ENCODE measurements at places on chromosomes 3 and 15. TPM values are rescaled to one million over a fixed set of nuclear protein-coding genes. Genes with fewer than 3 reads are reported as not detected.

DNA sequence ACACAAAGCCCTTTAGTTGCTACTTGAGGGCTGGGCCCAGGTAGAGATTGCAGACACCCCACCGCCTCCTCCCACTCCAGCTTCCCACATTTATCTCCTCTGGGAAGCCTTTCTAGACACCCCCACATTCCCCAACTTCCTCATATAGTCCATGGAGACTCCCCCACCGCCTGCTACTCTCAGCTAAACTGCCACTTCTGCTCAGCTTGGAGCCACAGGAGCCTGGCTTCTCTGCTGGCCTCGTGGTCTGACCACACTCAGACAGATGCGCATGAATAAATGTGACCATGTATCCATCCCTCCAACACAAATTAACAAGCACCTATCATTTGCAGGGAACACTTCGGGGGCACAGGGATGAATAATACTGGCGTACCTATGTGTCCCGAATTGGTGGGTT lies 10.5 kb upstream of the ACSBG1 start:
- no peaks in the 10 kb centered on the region for H3K27me3 ChIP-seq
- no peak overlapping the region for H3K27ac ChIP-seq
- no peak overlapping the region for H3K4me3 ChIP-seq
- peaks cover 5% of the 10 kb centered on the region for H3K4me1 ChIP-seq
- DNase-seq, result no peak
- no peaks in the 10 kb centered on the region for H3K36me3 ChIP-seq

DNA sequence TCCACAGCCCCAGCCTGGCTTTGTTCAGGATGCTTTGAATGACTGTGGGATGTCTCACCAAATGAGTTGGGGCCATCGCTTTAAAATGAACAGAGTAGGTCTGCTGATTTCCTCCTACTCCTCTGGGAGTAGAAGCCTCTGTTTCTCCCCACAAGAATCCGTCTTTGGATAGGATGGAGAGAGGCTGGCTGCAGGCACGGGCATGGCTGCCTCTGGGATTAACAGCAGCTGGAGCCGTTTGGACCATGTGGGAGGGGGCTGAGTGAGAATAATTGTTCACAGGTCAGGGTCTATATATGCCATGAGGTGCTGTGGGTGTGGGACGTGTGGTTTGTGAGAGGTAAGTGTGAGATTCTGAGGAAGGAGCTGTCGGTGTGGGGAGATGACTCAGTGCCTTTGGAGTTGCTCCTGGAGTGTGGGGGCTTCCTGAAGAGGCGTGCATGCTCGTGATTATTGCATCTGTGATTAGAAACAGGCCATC lies 48.0 kb upstream of the APEH start:
- H3K27me3 ChIP-seq, result peaks cover 10% of the 10 kb centered on the region
- H3K27ac ChIP-seq, result no peak overlapping the region
- H3K4me3 ChIP-seq, result no peak overlapping the region

GRCh38 chr3:133649486-133650068 lies 12.2 kb downstream of the TOPBP1 start:
- H3K27me3 ChIP-seq, result no peaks in the 10 kb centered on the region
- no peak overlapping the region for H3K4me3 ChIP-seq
- peaks cover 37% of the 10 kb centered on the region for H3K36me3 ChIP-seq
- no peak for DNase-seq

- H3K36me3 ChIP-seq, result peaks cover 7% of the 10 kb centered on the region
- peak overlapping the region; percentile 77 for H3K27ac ChIP-seq
- DNase-seq, result no peak
- H3K4me1 ChIP-seq, result peaks cover 33% of the 10 kb centered on the region
- no peaks in the 10 kb centered on the region for H3K27me3 ChIP-seq
- H3K4me3 ChIP-seq, result no peak overlapping the region
Observed at GRCh38 chr3:40464339-40465110, 7.4 kb downstream of the RPL14 start.

DNA sequence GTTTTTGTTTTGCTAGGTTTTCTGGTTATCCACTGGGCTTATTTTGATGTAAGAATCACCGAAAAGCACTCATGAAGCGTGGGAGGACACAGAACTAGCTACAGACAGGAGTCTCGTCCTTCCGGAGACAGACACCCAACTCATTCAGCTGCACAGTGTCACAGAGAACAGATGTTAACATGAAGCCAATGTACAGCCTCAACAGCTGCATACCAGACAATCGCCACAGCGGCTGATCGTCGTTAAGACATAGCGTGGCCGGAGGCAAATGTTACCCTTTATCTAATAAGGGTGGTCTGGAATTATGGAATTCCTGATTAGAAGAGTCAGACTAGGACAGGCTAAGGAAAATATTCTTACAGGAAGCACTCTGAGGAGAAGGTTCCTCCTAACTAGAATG lies 1.1 kb upstream of the PYGO1 start:
- H3K4me3 ChIP-seq, result peak overlapping the region; percentile 78
- H3K36me3 ChIP-seq, result peaks cover 4% of the 10 kb centered on the region
- DNase-seq, result no peak
- no peak overlapping the region for H3K27ac ChIP-seq
- H3K4me1 ChIP-seq, result no peaks in the 10 kb centered on the region

GRCh38 chr3:161551697-161552096 lies 55.1 kb downstream of the OTOL1 start:
- no peak overlapping the region for H3K27ac ChIP-seq
- H3K36me3 ChIP-seq, result no peaks in the 10 kb centered on the region
- H3K4me1 ChIP-seq, result no peaks in the 10 kb centered on the region
- DNase-seq, result no peak
- H3K27me3 ChIP-seq, result peaks cover 14% of the 10 kb centered on the region

DNA sequence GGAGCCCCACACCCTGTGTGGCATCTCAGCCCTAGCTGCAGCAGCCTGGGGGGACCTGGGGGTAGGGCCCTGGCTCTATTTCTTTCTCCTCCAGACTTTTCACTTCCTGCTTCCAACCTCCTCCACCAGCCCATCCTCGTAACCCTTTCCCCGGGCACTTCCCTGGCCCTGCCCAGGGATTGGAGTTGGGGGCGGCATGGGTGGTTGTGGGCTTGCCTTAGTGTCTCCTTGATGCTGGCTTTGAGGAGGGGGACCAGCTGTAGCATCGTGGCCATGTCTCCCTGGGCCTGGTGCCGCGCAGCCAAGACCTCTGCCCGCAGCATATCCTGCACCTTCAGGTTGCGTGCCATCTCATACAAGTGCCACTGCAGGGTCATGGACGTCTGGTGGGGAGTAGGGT lies 28.1 kb downstream of the CYP11A1 start:
- no peak for DNase-seq
- H3K36me3 ChIP-seq, result no peaks in the 10 kb centered on the region
- H3K27ac ChIP-seq, result no peak overlapping the region

DNA sequence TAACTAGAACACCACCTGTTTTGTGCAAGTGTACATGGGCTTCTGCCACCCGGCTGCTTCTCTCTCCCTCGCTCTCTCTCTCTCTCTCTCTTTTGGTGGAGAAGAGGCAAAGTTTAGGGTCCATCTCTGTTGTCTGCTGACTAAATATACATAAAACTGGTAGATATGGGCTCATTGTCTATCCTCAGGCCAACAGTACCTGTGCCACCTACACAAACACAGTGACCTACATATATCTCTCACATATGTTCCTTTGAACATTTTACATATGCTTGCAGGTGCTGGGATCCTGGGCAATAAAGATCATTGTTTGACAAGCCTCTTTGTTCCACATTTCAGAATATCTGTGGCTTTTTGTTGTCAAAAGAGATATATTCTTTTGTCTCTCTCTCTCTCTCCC lies 256.3 kb upstream of the KCNH8 start:
- DNase-seq, result no peak
- H3K4me1 ChIP-seq, result peaks cover 45% of the 10 kb centered on the region
- peak overlapping the region; percentile 41 for H3K4me3 ChIP-seq
- H3K27me3 ChIP-seq, result peaks cover 52% of the 10 kb centered on the region
- no peak overlapping the region for H3K27ac ChIP-seq

DNA sequence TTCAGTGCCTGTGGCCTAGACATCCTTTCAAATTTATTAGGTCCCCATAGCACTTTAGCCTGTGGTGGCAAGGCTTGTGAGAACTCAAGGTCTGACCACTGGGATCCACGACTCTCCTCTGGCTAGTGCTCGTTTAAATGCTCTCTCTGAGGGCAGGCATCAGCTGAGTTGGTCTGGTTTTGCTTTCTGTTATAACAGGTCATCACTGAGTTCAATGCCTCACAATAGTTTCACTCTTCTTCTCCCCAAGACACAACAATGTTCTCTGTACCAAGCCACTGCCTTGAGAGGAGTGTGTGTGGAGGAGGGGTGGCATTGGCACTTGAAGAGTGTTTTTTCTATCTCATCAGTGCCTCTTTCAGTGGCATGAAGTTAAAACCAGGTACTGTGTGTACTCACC lies 7.6 kb downstream of the OR5K4 start:
- H3K4me1 ChIP-seq, result peaks cover 11% of the 10 kb centered on the region
- no peaks in the 10 kb centered on the region for H3K27me3 ChIP-seq
- DNase-seq, result no peak
- H3K27ac ChIP-seq, result no peak overlapping the region
- no peak overlapping the region for H3K4me3 ChIP-seq

DNA sequence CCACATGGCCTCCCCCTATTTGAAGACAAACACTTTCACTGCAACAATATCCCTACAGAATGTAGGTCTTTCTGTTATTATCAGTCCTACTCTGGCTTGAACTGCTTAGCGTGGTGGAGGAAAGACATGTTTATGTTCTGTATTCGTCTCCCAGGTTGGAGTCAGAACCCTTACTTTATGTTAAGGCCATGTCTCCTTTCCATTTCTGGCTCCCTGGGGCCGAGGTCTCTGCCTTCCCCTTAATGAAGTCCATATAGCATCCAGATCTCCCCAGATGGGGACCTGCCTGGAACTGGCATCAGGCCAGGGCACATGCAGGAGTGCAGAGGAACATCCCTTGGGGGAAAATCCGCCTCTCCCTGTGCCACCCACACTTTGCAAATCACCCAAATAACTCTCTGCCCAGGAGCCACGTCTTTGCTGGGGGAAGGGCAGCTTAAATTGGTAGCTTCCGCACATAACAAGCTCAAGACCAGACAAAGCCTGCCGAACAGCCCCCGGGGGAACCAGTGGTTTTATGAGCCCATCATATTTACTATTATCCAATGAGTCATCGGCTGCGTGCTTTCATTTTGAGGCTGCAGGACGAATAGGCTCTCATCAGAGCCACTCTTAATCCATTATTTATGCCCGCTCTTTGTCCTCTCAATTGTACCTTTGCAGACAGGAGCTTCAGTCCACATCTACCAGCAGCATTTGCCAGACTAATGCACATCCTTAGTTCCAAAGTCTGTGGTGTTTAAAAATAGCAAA lies 237.0 kb downstream of the UACA start:
- peaks cover 47% of the 10 kb centered on the region for H3K4me1 ChIP-seq
- H3K36me3 ChIP-seq, result peaks cover 1% of the 10 kb centered on the region
- H3K27me3 ChIP-seq, result no peaks in the 10 kb centered on the region
- H3K27ac ChIP-seq, result no peak overlapping the region

DNA sequence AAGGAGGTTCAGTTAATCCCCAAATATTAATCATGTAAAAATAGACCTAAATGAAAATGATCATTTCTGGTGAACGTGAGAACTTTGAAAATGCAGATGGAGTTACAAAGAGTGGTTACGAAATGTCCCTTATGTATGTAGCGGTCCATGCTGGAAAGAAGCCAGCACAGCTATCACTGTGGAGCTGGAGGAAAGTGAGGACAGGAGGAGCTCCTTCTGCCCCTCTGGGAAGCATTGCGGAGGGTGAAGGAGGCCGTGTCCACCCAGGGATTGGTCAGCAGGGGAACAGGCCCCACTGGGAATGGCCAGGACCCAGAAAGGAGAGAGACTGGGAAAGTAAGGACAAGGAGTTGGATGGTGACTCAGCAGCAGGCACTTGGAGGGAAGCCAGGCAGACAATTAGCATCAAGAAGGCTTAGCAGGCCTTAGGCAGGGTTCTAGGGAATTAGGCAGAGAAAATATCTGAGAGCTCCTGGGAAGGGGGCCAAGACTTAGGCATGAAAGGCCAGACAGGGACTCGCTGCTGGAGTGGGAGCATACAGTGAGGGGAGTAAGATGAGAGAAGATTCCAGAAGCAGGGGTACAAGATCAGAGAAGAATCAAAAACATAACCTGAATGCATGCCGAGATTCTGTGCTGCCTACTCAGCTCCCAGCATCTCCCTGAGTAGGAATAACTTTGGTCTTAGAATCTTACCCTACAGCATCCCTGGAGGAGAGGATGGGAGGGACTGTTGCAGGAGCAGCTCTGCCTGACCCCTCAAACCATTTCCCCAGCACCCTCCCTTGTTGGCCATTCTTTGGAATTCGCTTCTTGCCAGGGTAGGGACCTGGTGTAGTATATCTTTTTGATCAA lies 171.0 kb upstream of the UMPS start:
- H3K27me3 ChIP-seq, result peaks cover 60% of the 10 kb centered on the region
- H3K4me3 ChIP-seq, result no peak overlapping the region
- H3K36me3 ChIP-seq, result no peaks in the 10 kb centered on the region
- no peak for DNase-seq

GRCh38 chr3:104628185-104628789 lies 738.4 kb upstream of the ALCAM start:
- no peaks in the 10 kb centered on the region for H3K4me1 ChIP-seq
- no peak overlapping the region for H3K27ac ChIP-seq
- H3K27me3 ChIP-seq, result peaks cover 8% of the 10 kb centered on the region
- no peaks in the 10 kb centered on the region for H3K36me3 ChIP-seq
- no peak for DNase-seq

GRCh38 chr3:180417241-180417640 lies 184.7 kb upstream of the TTC14 start:
- DNase-seq, result no peak
- no peaks in the 10 kb centered on the region for H3K36me3 ChIP-seq
- H3K27me3 ChIP-seq, result no peaks in the 10 kb centered on the region
- no peak overlapping the region for H3K27ac ChIP-seq
- H3K4me3 ChIP-seq, result no peak overlapping the region

DNA sequence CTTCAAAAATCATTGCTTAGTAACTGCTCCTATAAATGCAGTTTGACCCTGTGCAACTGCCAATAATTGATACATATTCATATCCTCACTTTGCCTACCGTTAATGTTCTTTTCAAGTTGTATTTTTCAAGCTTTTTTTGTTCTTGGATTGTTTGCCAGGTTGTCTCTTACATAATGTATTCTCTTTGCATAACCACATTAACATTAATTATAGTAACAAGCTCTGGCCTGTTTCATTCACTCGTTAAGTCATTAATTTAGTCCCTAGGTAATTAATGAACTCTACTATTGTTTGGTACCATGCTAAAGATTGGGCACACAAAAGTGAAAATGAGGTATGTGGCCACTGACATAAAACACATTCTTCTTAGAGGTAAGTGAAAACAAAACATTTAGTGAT lies 1338.8 kb downstream of the NSUN3 start:
- H3K36me3 ChIP-seq, result no peaks in the 10 kb centered on the region
- H3K27me3 ChIP-seq, result no peaks in the 10 kb centered on the region
- H3K4me1 ChIP-seq, result no peaks in the 10 kb centered on the region
- no peak overlapping the region for H3K4me3 ChIP-seq
- H3K27ac ChIP-seq, result no peak overlapping the region

Gene PXYLP1
- 13.2 TPM for total RNA-seq

Gene IMPG2
- 0.82 TPM for total RNA-seq

Gene GHSR
- total RNA-seq, result not detected

Gene CAND2
- total RNA-seq, result 1.2 TPM

Gene CHRNA7
- total RNA-seq, result 0.51 TPM

Gene SFMBT1
- 24.9 TPM for total RNA-seq

Gene RETNLB
- total RNA-seq, result not detected
